Activated CD4-positive, CD25-positive, alpha-beta regulatory T cell treated with anti-CD3 and anti-CD28 coated beads, Interleukin-2, amount 50 U/mL, for 72 hours (primary cell): ENCODE measurements at places on chromosomes 6 and 20.

GRCh38 chr6:55886185-55886836, 10.9 kb upstream of the BMP5 start:
- no peak for DNase-seq

DNA sequence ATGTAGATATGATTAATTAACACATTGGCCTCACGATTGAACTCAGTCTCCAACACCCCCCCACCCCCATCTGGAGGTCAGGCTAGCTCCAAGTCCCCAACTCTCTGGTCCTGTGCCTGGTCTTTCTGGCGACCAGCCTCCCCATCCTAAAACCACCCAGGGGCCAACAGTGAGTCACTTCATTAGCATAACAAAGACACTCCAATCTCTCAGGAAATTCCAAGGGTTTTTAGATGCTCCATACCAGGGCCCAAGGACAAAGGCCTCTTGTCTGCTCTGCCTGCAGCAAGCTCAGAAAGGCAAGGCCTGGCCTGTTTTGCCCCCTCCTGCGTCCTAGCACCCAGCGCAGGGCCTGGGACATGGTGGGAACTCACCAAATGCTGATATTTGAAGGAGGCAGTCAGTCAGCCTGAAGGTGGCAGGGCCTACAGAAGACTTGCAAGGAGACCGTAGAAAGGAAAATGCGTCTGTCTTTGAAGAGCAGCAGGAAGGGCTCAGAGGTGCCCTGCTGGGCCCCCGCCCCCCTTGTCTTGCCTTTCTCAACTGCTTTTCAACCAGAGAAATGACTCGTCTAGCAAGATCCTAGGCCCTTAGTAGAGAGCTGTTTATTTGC, 184.7 kb downstream of the CDH4 start:
- DNase-seq, result no peak

- no peak for DNase-seq
These were observed 9.7 kb downstream of the MRPL14 start for GRCh38 chr6:44117397-44118128.

DNA sequence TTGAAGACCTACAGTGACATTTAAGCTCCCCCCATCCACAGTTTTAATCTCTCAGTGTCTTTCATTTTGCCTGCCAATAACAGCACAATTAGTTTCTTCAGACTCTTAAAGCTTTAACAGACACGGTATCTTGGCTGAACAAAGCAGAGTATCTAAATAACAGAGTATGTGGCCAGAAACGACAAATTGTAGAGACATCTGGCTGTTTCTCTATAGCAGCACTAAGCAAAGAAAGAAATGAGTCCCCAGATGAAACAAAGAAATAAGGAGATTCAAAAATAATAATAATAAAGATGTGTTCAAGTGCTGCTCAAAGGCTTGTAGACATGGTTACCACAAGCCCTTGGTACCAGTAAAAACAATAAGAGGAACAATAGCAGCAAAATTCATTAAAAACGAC, 97.8 kb upstream of the HDAC2 start:
- DNase-seq, result no peak

GRCh38 chr6:150325066-150325772, 43.6 kb upstream of the IYD start:
- DNase-seq, result no peak
